Activated CD4-positive, alpha-beta T cell treated with anti-CD3 and anti-CD28 coated beads, Interleukin-2, Interleukin-6, amounts not matched to agents 100 ng/mL and 50 ng/mL, durations not matched to agents 16 hours and 8 hours (primary cell): ENCODE measurements at places on chromosomes 4 and X.

DNA sequence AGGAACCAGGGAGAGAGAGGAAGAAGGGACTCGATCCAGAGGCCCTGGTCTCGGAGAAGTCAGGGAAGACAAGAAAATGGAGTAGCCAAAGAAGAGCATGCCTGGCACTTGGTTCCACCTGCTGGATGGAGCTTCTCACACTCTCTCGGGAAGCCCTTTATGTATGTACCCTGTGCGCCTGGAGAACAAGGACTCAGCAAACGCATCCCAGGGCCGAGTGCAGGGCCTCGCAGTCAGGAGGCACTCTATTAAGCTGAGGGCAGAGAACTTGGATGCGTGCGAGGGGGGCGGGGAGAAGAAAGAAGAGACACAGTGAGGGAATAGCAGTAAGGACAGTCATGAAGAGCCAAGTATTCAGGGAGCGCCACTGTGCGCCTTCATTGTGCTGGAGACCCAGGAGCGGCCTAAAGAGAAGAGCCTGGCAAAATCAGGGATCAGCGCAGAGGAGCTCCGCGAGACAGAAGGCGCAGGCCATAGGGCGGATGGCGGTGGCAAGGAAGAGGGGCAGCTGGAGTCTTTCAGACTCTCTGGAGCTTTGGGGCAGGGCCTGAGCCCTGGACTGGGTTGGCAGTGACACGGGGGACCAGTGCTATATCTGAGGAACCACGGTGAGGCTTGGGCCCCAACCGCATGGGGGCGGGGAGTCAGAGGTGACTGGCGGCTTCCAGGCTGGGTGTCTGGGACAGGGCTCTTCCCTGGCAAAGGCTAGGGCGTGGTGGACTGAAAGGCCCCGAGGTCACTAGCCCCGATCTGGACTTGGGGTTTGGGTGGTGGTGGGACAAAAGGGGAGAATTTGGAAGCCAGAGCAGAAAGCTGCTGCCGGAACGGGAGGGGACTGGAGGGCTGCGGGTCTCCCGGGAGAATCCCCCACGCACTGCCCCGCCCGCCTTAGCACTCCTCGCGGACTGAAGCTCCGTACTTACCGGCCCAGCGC, 1.9 kb upstream of the SEPTIN6 start:
- DNase-seq, result no peak

GRCh38 chrX:9899640-9900111, 67.5 kb upstream of the CLDN34 start:
- peak; percentile 46 for DNase-seq

DNA sequence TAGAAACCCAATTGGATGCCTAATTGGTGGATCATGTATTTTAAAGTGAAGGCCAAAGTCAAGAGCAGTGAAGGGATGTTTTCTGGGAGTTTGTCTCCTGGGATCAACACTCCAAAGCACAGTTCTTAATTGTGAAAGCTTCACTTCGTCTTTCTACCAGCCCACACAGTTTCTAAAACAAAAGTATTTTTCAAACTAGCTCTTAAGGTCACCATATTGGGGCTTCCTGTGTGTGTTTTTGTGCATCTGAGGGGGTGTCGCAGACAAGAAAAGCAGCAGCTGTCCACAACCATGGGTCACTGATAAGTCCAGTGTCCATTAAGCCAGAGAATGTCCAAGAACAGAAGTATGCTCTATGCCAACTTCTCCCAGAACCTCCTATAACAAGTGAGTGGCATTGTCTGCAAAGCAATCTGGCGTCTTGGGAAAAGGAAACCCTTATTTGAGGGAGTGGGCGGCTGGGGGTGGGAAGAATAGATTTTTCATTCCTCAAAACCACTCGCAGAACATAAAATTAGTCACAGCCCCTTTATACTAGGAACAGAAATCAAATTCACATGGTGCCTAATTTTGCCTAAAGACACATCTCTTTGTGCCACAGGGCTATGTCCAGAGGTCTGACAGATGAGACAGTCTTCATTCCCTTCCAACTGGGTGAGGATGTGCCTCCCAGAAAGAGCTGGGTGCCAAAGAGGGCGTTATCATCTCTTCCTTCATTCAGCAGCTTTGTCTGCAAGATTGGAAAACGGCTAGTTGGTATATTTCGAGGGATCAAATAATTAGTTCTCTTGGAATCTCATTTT, 610.4 kb downstream of the BCOR start:
- no peak for DNase-seq

- DNase-seq, result no peak
These were observed 229.3 kb upstream of the NEIL3 start for GRCh38 chr4:177080388-177080787.

DNA sequence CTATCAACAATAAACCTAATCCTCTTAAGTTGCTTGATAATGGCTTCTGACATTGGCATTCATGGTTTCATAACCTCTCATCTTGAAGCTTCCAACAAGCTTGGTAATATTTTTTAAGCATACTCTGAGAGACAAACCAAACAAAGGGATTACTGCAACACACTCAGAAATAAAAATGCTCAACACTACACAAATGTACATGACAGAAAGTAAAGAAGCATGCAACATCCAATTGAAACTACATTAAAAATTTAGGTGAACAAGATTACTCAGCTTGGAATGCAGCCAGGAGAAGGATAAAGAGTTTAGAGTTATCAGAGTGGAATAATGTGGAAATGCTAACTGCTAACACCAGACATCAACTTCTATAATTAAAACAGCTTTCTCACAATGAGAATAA, 1136.6 kb upstream of the PABPC4L start:
- no peak for DNase-seq

DNA sequence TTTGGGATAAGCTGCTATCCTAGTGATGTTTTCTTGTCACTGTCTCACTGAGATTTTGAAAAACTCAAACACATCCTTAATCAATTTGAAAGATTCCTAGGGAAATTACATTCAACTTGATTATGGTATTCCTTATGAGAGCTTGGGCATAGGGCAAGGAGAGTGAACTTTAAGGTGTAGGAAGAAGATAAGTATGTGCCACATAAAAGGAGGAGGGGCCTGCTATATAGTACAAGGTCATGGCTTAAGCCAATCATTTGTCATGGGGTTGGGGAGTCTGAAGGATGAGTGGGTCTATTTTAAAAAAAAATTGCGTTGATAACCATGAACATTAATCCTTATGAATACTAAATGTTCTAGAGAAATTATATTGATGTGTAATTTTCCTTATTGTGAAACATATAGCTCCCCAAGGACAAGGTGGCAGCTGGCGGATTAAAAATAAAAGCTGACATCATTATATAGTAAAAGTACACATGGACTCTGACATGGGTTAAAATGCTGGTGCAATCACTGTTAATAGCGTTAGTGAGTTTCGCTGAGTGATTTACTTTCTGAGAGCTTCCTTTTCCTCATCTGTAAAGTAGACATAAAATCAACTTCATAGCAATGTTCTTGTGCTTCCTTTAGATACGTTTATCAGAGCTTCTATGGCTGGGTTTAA, 17.4 kb downstream of the GALNT7 start:
- no peak for DNase-seq

GRCh38 chr4:42122237-42122636, 30.2 kb downstream of the BEND4 start:
- DNase-seq, result no peak

GRCh38 chr4:184286358-184286757, 68.7 kb upstream of the ENPP6 start:
- DNase-seq, result no peak

DNA sequence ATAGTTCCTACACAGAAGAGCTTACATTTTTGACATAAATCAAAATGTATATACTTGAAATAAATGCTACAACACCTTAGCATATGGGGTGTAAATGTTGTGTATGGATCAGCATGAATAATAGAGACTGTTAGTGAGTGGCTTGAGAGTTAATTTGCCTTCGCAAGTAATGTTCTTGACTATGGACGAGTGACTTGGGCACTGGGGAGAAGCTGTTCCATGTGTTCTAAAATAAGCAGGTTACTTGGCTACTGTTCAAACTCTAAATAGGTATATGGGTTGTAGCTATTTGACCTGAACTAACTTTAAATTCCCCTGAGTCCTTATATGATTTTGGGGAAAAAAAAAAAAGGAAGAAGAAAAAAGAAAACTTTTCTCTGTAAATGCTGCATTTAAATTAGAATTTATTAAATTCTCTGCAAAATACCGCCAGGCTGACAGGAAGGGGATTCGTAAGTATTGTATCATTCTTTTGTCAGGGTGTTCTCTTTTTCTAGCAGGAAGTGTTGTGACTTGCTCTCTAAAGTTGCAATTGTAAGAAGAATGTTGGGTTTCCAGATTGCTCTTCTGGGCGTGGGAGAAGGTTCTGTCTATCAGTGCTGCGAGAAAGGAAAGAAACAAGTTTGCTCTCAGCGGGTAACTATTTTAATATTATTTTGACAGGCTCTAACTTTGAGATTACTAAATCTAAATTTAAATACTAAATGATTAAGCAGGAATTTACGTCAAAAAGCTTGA, 32.2 kb downstream of the PLS3 start:
- DNase-seq, result no peak

GRCh38 chrX:68695206-68695845, 47.9 kb downstream of the STARD8 start:
- no peak for DNase-seq

- no peak for DNase-seq
These were observed 116.1 kb upstream of the ZNF827 start for GRCh38 chr4:146054676-146055075.

DNA sequence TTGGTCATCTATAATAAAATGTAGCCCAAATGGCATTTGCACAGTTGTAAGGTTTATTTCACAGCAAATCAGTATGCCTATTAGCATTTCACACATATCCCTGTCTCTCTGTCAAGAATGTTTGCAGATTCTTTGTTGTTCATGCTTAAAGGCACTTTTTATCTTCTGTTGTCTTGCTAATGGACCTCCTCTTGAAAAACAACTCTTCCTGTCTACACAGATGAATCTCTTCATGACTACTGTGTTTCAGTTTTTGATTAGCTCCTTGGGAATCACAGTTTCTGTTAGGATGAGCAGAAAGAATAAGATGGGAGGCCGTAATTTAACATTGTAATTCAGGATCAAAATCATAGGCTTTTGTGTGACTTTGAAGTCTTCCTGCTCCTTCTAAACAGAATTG, 35.5 kb upstream of the SLC4A4 start:
- DNase-seq, result no peak

- DNase-seq, result no peak
These were observed 10.1 kb upstream of the TBX22 start for GRCh38 chrX:80004458-80004857.

DNA sequence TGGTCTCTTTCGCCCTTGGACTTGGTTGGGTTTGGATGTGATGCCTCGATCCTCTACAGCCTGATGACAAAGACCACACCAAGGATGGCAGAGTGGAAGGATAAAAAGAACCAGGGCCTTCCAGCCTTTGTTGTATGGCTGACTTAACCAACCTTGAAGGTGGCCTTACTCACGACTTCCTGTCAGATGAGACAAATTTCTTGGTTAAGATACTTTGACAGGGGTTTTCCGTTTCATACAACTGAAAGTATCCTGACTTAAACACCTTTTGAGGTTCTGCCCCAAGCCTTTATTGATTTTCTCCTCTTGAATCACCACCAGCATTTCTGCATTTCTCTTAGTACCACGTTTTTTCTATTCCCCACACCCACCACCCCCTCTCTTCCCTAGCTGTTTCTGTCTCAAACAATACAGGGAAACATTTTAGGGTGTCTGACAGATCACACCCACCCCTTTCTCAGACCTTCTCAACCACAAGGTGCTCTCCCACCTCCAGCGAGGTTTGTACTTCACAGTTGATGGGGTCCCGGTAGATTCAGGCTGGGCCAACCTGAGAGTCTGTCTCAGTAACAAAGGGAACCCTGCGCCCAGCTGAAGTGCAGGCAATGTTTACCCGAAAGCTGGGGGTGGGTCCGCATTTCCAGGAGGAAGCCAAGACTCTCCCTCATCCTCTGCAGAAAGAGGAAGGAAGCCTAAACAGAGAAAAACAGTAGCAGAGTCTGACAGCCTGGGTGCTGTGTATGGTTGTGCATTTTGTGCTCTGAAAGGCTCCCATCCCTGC, 5.0 kb upstream of the TSPAN5 start:
- peak; percentile 87 for DNase-seq

DNA sequence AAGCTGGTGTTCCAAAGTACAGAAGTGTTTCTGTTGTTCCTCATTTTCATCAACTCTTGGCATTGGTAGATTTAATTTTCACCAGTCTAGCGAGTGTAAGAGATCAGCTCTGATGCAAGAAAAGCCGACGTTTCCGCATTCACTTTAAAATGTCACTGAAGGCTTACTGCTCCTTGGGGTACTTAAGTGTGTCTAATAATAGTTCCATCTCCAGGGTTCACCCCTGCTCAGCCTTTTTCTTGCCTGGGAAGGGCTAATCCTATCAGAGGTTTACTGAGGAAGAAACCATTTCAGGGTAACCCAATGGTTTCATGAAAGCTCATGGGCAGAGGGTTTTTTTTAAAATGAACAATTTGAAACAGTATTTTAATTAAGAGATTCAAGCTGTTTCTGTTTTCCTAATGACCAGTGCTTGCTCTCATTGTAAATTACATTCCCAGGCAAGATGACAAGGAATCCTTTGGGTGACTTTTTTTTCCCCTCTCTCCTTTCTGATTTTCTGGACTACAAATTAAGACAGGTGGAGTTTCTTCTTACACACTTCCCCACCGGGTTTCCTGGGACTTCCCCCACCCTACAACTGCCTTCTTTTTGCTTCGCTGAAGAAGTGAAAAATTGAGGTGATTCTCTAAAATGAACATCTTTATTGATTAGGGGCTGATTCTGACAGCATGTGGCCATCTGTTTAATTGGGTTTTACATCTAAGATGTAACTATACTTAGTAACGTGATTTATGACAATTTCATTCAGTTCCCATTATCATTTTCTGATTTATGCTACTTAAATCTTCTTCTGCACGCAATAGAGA, 78.7 kb upstream of the CBLL2 start:
- no peak for DNase-seq

DNA sequence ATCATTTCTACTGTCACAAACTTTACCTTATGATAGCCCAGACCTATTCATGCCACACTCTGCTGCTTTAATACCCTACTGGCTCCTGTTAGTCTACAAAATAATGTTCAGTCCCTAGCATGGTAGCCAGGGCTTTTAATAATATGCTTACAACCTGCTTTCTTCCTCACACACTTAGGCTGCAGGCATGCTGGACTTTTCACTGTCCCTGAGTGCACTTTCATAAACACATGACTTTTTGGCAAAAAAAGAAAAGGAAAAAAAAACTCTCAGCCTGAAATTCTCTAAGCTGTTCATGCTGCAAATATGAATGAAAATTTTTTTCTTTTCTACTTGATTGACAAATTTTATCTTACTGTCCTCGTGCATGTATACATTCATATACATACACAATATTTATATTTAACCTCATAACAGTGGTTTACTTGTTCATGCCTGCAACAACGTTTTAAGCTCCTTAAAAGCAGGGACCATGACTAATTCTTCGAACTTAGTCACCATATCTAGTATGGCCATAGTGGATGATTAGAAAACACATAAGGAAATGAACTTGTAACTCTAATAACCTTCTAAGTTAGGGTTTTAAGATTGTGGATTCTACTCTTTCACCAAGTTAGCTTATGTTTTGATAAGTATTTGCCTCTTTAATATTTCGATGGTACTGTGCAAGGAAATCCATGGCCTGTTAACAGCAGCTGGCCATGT, 229.5 kb downstream of the SPCS3 start:
- no peak for DNase-seq

- DNase-seq, result no peak
These were observed 26.4 kb upstream of the PNMA3 start for GRCh38 chrX:153029875-153030274.

GRCh38 chrX:111102636-111103035, 6.6 kb downstream of the PAK3 start:
- DNase-seq, result no peak

GRCh38 chrX:12978205-12979025, 3.5 kb downstream of the TMSB4X start:
- DNase-seq, result peak; percentile 89
